Stimulated activated CD4-positive, alpha-beta T cell treated with anti-CD3 and anti-CD28 coated beads, TNF-alpha, amount 100 ng/mL, for 4 hours (primary cell): ENCODE measurements at places on chromosomes 3 and 15.

DNA sequence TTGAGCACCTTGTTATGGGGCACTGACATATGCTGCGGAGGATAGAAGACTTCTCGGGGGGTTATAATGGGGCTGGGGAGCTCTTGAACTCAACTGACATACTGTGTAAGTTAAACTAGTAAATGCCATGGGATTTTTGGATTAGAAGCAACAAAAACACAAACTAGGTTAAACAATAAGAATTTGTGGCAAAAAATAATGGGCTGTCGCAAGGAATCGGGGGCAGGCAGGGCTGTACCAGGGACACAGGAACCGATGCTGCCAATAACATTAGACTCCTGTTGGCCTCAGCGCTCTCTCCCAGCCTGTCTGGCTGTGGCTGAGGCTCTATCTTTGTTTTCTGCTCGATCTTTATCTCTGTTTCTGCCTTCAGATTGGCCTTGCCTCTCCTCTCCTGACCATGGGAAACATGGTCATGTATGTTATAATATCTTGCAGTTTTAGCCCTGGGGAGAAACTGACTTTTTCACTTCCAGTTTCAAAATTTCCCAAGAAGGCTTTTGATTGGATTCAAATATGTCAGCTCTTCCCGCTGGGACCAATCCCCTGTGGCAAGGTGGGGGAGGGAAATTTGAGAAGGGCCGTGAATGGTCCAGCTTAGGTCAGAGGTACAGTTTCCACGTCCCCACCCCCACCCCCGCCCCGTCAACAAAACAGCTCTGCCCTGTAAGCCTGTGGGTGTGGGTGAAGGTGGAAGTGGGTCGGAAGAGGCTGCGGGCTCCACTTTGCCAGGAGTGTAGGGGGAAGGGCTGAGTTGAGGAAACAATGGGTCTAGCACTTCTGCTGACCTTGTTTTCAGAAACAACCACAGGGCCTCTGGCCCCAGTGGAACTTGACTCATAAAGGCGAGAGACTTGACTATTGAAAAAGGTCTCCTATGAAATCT is 161.1 kb upstream of the TBL1XR1 start:
- DNase-seq, result no peak

- no peak for DNase-seq
Observed at GRCh38 chr3:11764931-11765363, 81.7 kb downstream of the TAMM41 start.

- no peak for DNase-seq
Observed at GRCh38 chr15:41004490-41004889, 51.2 kb downstream of the CHAC1 start.

GRCh38 chr15:68794863-68795262 is 25.8 kb downstream of the ANP32A start:
- DNase-seq, result no peak

DNA sequence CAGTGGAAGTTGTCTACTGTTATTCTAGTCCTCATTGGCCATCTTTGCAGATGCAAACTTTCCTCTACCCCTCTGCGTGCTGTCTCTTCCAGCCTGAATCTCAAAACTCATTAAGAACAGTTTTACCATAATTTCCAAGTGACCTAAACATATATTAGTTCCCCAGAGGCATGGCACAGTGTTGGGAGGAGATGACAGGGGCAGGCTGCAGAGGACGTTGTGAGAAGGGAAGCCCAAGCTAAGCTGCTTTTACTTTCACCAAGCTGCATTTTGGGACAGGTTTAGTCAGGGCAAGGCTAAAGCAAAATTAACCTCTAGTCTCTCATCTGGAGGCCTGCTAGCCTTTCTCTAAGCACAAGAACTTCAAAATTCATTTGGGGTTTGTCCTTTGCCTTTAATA is 318.6 kb upstream of the SATB1 start:
- no peak for DNase-seq

DNA sequence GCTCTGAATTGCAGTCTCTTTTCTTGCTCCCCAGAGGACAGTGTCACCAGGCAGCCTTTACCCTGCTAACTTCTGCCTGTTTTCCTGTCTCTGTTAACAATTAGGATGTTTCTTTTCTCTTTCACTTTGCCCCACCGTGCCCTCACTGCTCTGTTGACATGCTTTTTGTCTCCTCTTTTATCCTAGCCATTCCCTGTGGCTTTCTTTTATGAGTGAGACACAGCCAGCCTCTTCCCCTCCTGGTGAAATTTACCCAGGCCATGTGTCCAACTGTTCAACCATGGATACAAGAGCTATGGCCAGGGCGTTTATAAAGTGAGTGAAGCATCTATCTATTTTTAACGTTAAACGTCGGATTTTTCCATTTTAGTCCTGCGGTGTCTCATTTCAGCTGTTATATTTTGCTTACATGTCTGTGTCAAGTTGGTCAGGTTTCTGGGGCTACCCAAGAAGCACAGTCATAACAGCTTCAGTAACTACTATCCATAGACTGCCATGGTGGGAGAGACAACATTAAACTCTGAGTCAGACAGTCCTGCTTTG is 443.2 kb upstream of the AZI2 start:
- DNase-seq, result no peak

DNA sequence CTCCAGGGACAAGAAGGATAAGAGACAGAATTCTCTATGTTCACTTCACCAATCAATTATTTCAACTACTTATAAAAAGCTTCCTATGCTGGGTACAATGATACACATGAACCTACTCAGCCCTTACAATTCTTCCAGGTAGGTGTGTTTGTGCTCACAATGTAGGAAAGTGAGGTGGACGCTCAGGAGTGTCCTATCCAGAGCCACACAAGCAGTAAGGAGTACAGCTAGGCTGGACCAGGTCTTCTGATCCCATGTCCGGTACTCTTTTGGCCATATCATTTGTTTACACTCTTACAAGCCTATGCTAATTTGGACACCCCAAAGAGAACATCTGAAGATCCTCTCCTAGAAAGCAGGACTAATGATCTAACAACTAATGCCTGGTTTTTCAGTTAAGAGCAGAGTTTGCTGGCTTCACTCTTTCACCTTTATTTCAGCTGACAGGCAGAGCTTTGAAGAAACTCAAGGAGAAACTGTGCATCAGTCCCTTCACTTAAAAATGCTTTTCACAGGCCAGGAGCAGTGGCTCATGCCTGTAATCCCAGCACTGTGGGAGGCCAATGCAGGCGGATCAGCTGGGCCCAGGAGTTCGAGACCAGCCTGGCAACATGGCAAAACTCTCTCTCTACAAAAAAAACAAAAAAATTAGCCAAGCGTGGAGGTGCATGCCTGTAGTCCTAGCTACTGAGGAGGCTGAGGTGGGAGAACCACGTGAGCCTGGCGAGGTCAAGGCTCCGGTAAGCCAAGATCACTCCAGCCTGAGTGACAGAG is 27.5 kb downstream of the IGF2BP2 start:
- no peak for DNase-seq

DNA sequence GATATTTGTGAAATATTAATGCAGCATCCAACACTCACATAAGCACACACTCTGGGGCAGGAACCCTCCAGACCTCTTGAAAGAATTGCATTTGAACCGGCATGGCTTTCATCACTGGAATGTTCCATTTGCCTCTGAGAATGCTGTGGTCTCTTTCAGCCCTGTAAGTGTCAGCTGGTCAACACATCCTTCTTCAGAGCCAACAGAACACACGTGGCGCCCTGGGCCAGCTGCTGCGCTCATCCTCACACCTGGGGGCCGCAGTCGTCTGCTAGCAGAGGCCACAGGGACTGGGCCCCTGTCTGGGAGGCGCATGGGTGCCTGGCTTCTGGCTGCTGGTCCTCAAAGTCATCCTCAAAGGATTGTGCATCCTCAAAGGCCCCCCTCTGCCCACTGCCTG is 71.4 kb upstream of the HERC1 start:
- no peak for DNase-seq

DNA sequence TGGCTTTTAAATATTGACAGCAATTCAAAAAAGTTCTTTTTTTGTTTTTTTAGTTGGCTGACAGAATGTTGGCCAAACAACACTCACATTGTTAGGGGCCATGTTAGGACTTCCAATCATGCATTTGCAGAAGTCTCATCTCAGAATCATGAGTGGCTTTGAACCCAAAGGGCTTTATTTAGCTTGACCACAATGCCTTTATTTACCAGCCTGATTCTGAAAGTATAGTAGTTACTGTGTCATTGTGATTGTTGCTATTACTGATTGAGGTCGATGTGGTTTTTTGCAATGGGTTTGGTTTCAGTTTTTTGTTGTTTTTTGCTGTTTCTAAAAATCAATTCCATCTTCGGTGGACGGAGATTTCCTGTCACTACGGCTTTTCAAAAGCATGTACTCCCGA is 7.2 kb downstream of the GLDN start:
- no peak for DNase-seq

DNA sequence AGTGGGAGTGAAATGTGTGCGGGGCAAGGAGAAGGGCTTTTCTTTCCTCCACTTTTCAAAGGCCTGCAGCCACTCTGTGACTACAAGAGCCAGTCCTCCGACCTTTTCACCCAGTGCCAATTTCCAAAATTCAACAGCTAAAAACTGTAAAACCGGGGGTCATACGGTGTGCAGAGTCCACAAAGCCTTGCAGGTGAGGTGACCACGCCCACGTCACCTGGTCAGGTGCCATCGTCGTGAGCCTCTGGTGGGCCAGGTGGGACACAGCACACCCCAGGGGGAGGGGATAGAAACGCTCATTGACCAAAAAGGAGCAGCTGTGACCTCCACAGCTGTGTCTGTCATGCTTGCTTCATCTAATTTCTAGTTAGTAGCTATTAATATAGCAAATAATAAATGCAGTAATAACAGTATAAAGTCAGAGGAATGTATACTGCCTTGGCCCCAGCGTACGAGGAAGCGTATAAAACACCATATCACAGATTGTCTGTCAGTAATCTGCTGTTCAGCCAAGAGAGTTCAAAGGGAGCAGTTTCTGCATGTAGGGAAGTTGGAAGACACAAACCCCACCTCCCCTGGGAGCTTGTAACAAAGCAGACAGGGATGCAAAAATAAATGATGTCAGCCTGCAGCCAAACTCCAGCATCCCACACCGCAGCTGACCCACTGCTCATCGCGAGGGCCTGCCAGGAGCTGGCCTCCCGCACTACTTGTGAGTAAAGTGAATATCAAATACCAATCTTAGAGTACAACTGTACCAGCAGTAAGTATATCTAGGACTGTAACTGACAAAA is 86.7 kb downstream of the VGLL4 start:
- DNase-seq, result no peak

DNA sequence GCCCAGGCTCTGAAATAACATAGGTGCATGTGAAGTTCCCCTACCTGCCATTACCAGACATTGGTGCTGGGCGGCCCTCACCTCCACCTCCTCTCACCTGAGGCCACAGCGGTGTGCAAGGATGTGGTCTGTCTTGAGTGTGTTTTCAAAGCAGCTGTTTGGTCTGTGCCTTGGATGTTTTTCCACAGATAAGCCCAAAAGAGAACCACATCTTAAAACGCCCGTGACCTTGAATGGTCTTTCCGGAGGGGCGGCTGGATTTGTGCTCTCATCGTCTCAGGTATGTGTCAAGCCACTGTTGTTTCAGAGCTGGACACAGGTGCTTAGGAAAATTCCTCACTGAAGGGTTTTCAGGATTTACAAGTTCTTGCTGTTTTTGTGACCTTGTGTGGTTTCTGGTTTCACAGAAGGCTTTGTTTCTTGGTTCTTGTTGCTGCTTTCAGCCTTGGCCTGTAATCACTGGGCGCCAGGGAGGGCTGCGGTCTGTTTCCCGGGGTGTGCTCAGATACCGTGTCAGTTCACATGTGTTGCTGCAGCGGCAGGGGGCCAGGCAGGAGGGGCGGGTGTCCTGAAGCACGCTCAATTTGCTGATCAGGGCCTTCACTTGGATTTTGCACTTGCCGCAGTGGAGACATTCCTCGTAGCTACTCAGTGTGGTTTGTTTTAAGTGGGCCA is 128.4 kb downstream of the IGF1R start:
- DNase-seq, result no peak

DNA sequence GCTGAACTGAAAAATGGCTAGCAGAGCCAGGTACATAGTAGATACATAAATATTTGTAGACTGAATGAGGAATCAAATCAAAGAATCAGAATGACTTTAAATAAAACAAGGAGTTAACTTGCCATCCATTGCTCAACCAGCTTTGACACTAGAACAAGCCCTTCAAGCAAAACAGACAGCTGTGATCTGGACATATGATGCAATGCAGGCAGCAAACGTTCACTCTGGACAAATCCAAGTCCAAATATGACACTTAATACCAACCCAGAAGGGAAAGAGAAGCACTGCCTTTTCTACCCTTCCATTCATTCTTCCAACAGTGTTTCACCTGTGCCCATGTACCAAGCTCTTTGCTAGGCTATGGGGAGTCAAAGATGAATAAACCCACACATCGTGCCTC is 4.5 kb downstream of the THRB start:
- no peak for DNase-seq

DNA sequence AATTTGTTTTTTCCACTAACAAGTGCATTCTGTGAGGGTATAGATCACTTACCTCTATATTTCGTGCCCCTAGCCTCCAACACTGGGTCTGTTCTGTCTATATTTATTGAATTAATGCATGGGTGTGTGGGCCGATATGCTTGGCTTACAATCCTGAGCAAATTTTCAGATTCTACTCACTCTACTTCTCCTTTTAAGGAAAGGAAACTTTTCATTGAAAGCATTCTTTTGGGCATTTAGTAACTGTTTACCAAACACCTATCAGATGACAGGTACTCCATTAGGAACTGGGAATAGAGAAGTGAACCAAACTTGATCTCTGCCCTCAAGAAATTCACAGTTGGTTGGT is 60.5 kb downstream of the TLE3 start:
- no peak for DNase-seq

- no peak for DNase-seq
Observed at GRCh38 chr3:122873741-122874515, 79.1 kb downstream of the SLC49A4 start.

- no peak for DNase-seq
Observed at GRCh38 chr3:169818316-169818715, 5.6 kb upstream of the LRRC34 start.

DNA sequence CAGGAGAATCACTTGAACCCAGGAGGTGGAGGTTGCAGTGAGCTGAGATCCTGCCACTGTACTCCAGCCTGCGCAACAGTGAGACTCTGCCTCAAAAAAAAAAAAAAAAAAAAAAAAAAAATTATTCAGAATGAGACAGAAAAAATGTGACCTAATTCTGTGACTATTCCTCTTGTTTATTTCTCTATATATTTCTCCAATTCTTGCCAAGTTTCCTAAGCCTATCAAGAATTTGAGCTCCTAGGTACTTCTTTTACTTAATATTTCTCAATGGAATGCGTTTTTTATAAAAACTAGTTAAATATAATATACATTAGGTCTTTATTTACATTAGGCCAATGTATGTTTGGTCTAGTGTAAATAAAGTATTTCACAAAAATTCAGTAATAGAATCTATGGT is 86.8 kb downstream of the NAALADL2 start:
- DNase-seq, result no peak

GRCh38 chr3:113034011-113034410 is 43.2 kb downstream of the GTPBP8 start:
- no peak for DNase-seq

GRCh38 chr3:51966922-51967383 is 301 bp downstream of the PCBP4 start:
- DNase-seq, result no peak
